ENCODE measurements at places on chromosomes 11 and 22. TPM values are rescaled to one million over a fixed set of nuclear protein-coding genes. Genes with fewer than 3 reads are reported as not detected.

MS4A3 gene
- not detected for total RNA-seq

GRCh38 chr22:22816766-22817410 lies 70.7 kb upstream of the IGLL5 start:
- no peaks in the 10 kb centered on the region for H3K27me3 ChIP-seq
- no peak overlapping the region for H3K4me3 ChIP-seq
- peaks cover 18% of the 10 kb centered on the region for H3K36me3 ChIP-seq
- peak overlapping the region; percentile 98 for H3K27ac ChIP-seq

- no peak for DNase-seq
- no peak overlapping the region for H3K4me3 ChIP-seq
- H3K27me3 ChIP-seq: no peaks in the 10 kb centered on the region
- no peak overlapping the region for H3K27ac ChIP-seq
These were observed 1375.1 kb upstream of the TENM4 start for GRCh38 chr11:80815752-80816453.

DNA sequence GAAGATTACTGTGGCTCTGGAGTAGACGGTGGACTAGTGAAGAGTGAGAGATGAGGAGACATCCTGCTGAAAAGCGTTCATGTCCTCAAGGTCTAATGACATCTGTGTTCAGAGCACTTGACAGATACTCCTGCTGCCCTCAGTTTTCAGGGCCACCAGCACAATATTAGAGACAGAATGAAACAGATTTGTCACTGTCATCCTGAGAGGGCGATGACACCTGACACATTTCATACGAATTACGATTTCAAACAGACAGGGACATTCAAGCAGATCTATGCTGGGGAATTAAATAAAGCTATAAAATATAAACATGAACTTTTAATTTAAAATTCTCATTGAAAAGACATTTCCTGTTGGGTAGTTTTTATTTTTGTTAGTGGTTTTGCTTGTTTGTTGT lies 29.1 kb downstream of the SVIP start:
- peaks cover 1% of the 10 kb centered on the region for H3K27me3 ChIP-seq
- H3K4me3 ChIP-seq: no peak overlapping the region
- no peaks in the 10 kb centered on the region for H3K4me1 ChIP-seq
- H3K27ac ChIP-seq: no peak overlapping the region
- no peaks in the 10 kb centered on the region for H3K36me3 ChIP-seq

- no peak overlapping the region for H3K4me3 ChIP-seq
- peaks cover 72% of the 10 kb centered on the region for H3K36me3 ChIP-seq
- H3K27ac ChIP-seq: peak overlapping the region; percentile 13
- peaks cover 39% of the 10 kb centered on the region for H3K4me1 ChIP-seq
These were observed 55.2 kb downstream of the PDE3B start for GRCh38 chr11:14698771-14699170.

DNA sequence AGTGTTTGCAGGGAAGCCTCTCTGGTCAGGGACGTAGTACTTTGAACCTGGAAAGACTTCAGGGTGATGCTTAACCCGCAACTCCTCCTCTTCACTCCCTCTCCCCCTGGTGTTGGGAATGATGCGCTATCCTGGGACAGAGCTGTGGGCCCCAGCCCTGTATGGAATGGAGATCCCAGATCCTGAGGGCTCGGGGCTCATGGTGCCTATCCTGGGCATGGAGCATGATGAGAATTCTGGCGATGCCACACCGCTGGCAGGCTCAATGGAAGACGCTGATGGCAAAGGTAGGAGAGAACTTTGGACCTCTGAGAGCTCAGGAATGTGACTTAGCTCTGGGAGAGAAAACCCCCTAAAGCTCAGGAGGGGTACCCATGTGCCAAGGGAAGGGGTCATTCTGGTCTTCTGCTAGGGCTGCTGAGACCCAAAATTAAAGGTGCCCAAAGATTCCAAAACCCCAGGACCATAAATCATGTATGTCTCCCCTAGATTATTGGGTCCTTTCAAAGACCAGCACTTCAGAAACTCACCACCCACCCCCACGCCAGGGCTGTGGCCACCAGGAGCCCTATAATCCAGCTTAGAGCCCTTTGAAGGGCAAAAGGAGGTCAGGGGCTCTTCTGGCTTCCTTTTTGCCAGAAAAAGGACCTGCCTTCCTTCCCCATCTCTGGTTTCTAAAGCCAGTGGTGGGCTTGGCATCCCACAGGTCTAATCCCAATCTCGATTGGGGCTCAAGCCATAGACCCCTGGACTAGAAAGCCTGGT lies 52.5 kb downstream of the BTG4 start:
- H3K36me3 ChIP-seq: no peaks in the 10 kb centered on the region
- no peak overlapping the region for H3K27ac ChIP-seq
- H3K4me3 ChIP-seq: no peak overlapping the region
- no peaks in the 10 kb centered on the region for H3K4me1 ChIP-seq
- no peak for DNase-seq

CCDC188 gene
- total RNA-seq: 0.23 TPM

OR52I2 gene
- not detected for total RNA-seq

KCNQ1OT1 gene
- total RNA-seq: 0.19 TPM

DNA sequence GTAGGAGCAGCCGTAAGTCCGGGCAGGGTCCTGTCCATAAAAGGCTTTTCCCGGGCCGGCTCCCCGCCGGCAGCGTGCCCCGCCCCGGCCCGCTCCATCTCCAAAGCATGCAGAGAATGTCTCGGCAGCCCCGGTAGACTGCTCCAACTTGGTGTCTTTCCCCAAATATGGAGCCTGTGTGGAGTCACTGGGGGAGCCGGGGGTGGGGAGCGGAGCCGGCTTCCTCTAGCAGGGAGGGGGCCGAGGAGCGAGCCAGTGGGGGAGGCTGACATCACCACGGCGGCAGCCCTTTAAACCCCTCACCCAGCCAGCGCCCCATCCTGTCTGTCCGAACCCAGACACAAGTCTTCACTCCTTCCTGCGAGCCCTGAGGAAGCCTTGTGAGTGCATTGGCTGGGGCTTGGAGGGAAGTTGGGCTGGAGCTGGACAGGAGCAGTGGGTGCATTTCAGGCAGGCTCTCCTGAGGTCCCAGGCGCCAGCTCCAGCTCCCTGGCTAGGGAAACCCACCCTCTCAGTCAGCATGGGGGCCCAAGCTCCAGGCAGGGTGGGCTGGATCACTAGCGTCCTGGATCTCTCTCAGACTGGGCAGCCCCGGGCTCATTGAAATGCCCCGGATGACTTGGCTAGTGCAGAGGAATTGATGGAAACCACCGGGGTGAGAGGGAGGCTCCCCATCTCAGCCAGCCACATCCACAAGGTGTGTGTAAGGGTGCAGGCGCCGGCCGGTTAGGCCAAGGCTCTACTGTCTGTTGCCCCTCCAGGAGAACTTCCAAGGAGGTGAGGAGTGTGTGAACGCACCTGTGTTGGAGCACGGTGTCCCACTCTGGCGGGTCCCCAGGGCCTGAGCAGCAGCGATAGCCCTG lies at the start of gene TAGLN:
Gene TAGLN, plus strand, starts transcription at position 318 of the 863 bp plus-strand sequence. CDS start 3,644 bp downstream, outside the sequence.
- no peaks in the 10 kb centered on the region for H3K27me3 ChIP-seq
- H3K4me1 ChIP-seq: peaks cover 4% of the 10 kb centered on the region

P2RX6 gene
- total RNA-seq: 0.27 TPM

GRCh38 chr22:38169116-38169515 lies 12.5 kb downstream of the PLA2G6 start:
- no peak overlapping the region for H3K27ac ChIP-seq
- no peak overlapping the region for H3K4me3 ChIP-seq
- no peaks in the 10 kb centered on the region for H3K27me3 ChIP-seq
- H3K36me3 ChIP-seq: peaks cover 13% of the 10 kb centered on the region

LRP4 gene
- 0.02 TPM for total RNA-seq

ANO9 gene
- 88.2 TPM for total RNA-seq

GRCh38 chr11:1876361-1877063 lies 15.2 kb downstream of the PRR33 start:
- DNase-seq: no peak
- no peaks in the 10 kb centered on the region for H3K27me3 ChIP-seq
- peaks cover 7% of the 10 kb centered on the region for H3K36me3 ChIP-seq
- no peak overlapping the region for H3K4me3 ChIP-seq

GRCh38 chr22:44180706-44181032 lies at the start of gene PARVG:
PARVG (plus strand) TSS chr22:44180925; CDS start chr22:44183330, 2,405 bp downstream.
- H3K4me1 ChIP-seq: peaks cover 33% of the 10 kb centered on the region
- H3K27me3 ChIP-seq: peaks cover 13% of the 10 kb centered on the region
- peaks cover 19% of the 10 kb centered on the region for H3K36me3 ChIP-seq
- H3K27ac ChIP-seq: peak within 1 kb of the TSS; percentile 98
- DNase-seq: peak; percentile 62

- H3K27me3 ChIP-seq: peaks cover 11% of the 10 kb centered on the region
- no peak overlapping the region for H3K27ac ChIP-seq
- H3K36me3 ChIP-seq: no peaks in the 10 kb centered on the region
- H3K4me3 ChIP-seq: no peak overlapping the region
These were observed 29.0 kb downstream of the ELMOD1 start for GRCh38 chr11:107619926-107620325.

CSF2RB gene
- total RNA-seq: 0.67 TPM

PATE2 gene
- not detected for total RNA-seq

RAG1 gene
- total RNA-seq: 0.25 TPM

IL17REL gene
- not detected for total RNA-seq

DNA sequence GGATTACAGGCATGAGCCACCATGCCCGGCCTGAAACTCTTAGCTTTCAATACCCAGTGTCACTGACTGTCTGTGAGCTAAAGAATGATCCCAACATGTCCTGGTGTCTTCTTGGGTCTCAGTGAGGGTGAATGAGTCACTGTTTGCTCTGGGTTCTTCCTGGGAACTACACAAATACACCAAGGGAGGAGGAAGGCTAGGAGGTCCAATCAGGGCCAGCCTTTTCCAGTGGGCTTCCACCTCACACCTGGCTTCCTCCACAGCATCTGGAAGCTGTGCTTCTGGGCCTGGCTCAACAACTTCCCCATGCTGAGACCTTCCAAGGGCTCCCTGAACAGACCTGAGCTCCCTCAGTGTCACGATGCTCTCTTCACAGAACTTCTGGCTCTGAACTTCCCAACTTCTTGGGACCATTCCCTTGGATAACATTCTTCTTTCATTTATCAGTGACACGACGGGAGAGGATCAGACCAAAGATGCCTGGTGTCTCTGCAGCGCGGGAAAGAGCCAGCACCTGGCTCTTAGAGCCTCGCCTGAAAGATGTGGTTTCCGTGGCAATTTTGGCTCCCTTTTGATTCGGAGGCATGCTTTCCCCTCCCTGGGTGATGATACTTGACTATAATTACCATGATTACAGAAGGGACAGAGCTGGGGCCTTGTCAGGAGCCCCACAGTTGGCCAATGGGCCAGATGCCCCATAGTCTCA lies 22.3 kb upstream of the CHRM4 start:
- peaks cover 35% of the 10 kb centered on the region for H3K36me3 ChIP-seq
- peak; percentile 19 for DNase-seq
- peaks cover 15% of the 10 kb centered on the region for H3K4me1 ChIP-seq
- no peak overlapping the region for H3K4me3 ChIP-seq
- H3K27me3 ChIP-seq: no peaks in the 10 kb centered on the region

GRCh38 chr22:19799322-19800190 lies 39.0 kb downstream of the TBX1 start:
- H3K36me3 ChIP-seq: no peaks in the 10 kb centered on the region
- no peaks in the 10 kb centered on the region for H3K4me1 ChIP-seq
- H3K27me3 ChIP-seq: no peaks in the 10 kb centered on the region
- H3K4me3 ChIP-seq: no peak overlapping the region

DNA sequence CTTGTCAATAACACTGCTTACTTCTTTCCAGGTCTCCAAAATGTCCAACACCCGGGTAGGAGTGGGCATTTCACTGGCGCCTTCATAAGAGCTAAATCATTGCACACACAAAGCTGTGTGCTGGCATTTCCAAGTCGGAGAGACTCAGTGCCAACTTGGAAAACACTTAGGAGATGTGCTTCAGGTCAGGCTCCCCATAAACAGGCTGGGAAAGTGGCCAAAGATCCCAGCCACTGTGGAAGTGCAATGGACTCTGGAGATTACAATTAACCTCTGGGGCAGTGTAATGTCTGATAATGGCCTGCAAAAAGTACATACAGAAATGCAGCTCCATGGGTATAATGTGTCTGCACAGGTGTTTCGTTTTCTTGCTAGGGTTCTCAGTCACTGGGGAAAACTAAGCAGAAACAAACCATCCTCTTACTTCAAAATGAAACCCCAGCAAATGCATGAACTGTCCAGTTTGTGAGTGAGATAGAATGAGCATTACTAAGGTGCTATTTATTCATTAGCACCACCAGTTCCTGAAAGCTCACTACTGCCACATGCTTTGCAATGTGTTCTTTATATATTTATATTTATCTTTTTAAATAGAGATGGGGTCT lies 79.0 kb downstream of the ABTB2 start:
- no peak overlapping the region for H3K27ac ChIP-seq
- peaks cover 2% of the 10 kb centered on the region for H3K27me3 ChIP-seq

DNA sequence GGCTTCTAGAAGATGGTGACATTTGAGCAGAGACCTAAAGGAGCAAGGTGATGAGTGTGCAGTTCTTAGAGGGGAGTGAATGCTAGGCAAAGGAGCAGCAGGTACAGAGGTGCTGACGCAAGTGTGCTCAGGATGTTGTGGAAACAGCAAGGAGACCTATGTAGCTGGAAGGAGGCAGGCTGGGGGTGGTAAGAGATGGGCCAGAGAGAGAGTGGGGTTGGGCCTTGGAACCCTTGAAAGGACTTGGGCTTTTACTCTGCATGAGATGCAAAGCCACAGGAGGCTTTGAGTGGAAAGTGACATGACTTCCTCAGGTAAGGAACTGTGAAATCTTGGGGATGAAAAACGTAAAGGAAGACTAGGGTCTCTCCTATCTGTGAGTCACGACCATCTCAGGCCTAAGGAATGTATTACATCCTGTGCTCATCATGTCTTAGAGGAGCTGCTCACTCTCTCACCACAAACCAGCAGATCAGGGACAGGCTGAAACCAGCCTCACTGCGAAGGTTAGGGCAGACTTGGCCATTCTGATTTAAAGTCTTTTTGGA lies 65.4 kb downstream of the MICAL2 start:
- no peak overlapping the region for H3K4me3 ChIP-seq
- H3K4me1 ChIP-seq: peaks cover 71% of the 10 kb centered on the region
- H3K27ac ChIP-seq: peak overlapping the region; percentile 84
- peaks cover 30% of the 10 kb centered on the region for H3K36me3 ChIP-seq
- H3K27me3 ChIP-seq: no peaks in the 10 kb centered on the region

GRCh38 chr22:32987081-32987631 lies 71.0 kb downstream of the SYN3 start:
- H3K27ac ChIP-seq: no peak overlapping the region
- no peaks in the 10 kb centered on the region for H3K36me3 ChIP-seq
- no peak for DNase-seq
- H3K4me1 ChIP-seq: no peaks in the 10 kb centered on the region

All from activated CD4-positive, alpha-beta T cell treated with anti-CD3 and anti-CD28 coated beads, Interleukin-2, amount 10 ng/mL, durations not matched to agents 7 days and 5 days (primary cell).